ENCODE measurements at places on chromosomes 3 and 15. TPM values are rescaled to one million over a fixed set of nuclear protein-coding genes. Genes with fewer than 3 reads are reported as not detected.
A peak's percentile ranks its signal among the peaks of the same experiment; 100 is the strongest.

- H3K4me1 ChIP-seq: peaks cover 14% of the 10 kb centered on the region
- no peak for DNase-seq
- no peak overlapping the region for H3K27ac ChIP-seq
- H3K27me3 ChIP-seq: peaks cover 6% of the 10 kb centered on the region
- H3K4me3 ChIP-seq: no peak overlapping the region
Observed at GRCh38 chr3:123880998-123881561, 3.1 kb downstream of the MYLK start.

DNA sequence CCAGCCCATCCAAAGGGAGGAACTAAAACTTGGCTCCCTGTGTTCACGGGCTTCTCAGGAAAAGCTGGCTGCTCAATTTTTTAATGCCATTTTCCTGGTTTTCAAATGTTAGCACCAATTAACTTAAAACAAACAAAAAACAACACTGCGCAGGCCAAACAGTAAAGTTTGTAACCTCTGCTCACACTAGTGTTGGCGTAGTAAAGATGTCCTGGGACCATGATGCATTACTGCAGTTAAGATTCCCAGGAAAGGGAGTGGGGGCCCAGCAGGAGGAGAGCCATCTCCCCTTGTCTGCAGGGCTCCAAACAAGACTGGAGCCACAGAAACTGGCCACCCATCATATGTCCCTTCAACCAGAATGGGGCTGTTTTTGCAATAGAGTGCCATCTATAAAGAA, 74.0 kb downstream of the KY start:
- H3K4me1 ChIP-seq: no peaks in the 10 kb centered on the region
- peaks cover 1% of the 10 kb centered on the region for H3K36me3 ChIP-seq
- no peak for DNase-seq
- no peak overlapping the region for H3K4me3 ChIP-seq

DNA sequence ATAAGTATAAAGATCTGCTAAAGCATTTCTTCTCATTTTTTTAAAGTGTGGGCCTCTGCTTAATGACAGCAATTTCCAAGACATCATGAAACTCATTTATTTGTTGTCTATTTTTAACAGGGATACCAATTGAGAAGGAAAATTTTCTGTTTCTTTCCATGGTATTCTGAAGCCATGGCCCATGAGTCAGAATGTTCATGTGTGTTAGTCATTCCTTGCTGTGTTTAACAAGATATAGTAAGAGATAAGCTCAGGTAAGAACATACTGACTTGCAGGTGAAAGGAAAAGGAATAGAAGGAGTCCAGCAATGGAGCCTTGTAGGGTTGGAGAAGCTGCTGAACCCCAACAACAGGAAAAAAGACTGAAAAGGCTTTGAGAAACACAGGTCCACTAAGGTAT, 17.0 kb upstream of the ARID3B start:
- DNase-seq: no peak
- H3K36me3 ChIP-seq: no peaks in the 10 kb centered on the region
- peaks cover 7% of the 10 kb centered on the region for H3K4me1 ChIP-seq
- H3K4me3 ChIP-seq: no peak overlapping the region
- H3K27ac ChIP-seq: no peak overlapping the region

DNA sequence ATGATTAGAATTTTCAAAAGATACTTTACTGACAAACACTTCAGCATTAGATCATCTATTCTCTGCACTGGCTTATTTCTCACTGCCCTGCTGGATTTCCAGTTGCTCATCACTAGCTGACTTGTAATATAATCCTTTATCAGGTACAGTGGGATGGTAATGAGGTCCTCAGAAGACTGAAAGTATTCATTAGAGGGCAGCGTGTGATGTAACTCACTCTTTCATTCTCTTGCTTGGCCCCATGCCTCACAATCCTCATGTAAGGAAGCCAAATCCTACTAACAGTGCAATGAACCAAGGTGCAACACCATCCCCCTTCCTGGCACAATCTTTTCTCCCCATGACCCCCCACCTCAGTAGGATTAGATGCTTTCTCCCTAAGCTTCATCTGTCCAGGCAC, 289.9 kb downstream of the CTNNB1 start:
- no peaks in the 10 kb centered on the region for H3K4me1 ChIP-seq
- DNase-seq: no peak
- no peak overlapping the region for H3K27ac ChIP-seq
- H3K36me3 ChIP-seq: no peaks in the 10 kb centered on the region

- H3K4me3 ChIP-seq: peak overlapping the region; percentile 70
- peaks cover 13% of the 10 kb centered on the region for H3K36me3 ChIP-seq
- peak overlapping the region; percentile 96 for H3K27ac ChIP-seq
- H3K27me3 ChIP-seq: no peaks in the 10 kb centered on the region
Observed at GRCh38 chr3:170355738-170356595, 1.5 kb upstream of the SKIL start.

DNA sequence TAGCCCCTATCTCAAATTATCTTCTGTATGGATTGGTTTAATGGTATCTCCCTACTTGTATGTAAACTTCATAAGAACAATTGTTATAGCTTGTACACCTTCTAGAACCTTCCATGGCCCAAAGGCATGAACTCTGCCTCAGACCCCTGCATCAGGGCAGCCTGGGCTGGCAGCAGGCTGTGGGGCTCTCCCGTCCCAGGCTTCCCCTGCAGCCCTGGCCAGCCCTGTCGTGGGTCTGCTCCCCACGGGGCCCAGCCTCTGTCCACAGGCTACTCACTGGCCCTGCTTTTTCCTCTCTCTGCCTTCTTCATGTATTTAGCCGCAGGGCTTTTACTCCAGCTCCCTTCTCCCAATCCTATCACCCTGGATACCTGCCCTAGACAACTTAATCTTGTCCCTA, 4.4 kb downstream of the SCN5A start:
- no peak overlapping the region for H3K27ac ChIP-seq
- DNase-seq: peak; percentile 53
- H3K36me3 ChIP-seq: no peaks in the 10 kb centered on the region
- peaks cover 2% of the 10 kb centered on the region for H3K4me1 ChIP-seq

DNA sequence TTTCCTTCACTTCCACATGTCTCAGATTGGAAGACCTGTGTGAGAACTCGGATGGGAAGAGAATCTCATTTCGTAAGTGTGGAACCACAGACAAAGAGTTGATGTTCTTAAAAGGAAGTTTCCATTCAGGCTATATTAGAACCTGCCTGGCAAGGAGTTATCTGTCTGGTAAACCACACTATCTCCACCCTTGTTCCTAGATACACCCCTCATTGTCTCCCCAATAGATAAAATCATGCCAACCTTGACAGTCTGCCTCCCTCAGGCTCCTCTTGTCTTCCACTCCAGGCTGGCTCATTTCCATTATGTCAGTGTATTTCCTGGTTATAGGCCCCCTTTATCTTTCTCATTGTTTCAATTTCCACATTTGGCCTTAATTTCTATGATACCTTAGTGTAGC, 89.2 kb downstream of the TMEM108 start:
- peaks cover 2% of the 10 kb centered on the region for H3K27me3 ChIP-seq
- no peak for DNase-seq
- no peak overlapping the region for H3K4me3 ChIP-seq

GRCh38 chr3:142168514-142168913, 19.2 kb upstream of the TFDP2 start:
- H3K36me3 ChIP-seq: peaks cover 33% of the 10 kb centered on the region
- H3K4me3 ChIP-seq: no peak overlapping the region
- H3K27ac ChIP-seq: no peak overlapping the region
- no peak for DNase-seq

DNA sequence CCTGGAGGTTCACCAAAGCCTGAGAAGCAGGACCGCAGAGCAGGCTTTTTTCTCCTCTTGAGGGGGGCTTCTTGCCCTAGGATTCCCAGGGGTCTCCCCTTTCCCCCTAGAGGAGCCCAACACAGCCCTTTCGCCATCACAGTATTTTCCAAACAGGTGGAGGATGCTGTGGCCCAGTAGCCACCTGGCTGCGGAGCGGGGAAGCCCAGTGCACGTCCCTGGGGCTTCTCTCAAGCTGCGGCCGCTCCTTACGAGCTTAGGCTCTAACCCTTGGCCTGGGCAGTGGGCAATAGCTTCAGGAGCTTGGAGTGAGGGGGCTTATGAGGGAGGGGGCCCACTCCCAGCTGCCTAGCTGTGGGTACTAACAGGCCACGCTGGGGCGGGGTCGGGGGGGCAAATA, 11.6 kb upstream of the DLL4 start:
- no peak overlapping the region for H3K27ac ChIP-seq
- H3K27me3 ChIP-seq: no peaks in the 10 kb centered on the region
- H3K4me1 ChIP-seq: no peaks in the 10 kb centered on the region
- no peak overlapping the region for H3K4me3 ChIP-seq
- no peak for DNase-seq

The SNTN gene
- not detected for total RNA-seq

DNA sequence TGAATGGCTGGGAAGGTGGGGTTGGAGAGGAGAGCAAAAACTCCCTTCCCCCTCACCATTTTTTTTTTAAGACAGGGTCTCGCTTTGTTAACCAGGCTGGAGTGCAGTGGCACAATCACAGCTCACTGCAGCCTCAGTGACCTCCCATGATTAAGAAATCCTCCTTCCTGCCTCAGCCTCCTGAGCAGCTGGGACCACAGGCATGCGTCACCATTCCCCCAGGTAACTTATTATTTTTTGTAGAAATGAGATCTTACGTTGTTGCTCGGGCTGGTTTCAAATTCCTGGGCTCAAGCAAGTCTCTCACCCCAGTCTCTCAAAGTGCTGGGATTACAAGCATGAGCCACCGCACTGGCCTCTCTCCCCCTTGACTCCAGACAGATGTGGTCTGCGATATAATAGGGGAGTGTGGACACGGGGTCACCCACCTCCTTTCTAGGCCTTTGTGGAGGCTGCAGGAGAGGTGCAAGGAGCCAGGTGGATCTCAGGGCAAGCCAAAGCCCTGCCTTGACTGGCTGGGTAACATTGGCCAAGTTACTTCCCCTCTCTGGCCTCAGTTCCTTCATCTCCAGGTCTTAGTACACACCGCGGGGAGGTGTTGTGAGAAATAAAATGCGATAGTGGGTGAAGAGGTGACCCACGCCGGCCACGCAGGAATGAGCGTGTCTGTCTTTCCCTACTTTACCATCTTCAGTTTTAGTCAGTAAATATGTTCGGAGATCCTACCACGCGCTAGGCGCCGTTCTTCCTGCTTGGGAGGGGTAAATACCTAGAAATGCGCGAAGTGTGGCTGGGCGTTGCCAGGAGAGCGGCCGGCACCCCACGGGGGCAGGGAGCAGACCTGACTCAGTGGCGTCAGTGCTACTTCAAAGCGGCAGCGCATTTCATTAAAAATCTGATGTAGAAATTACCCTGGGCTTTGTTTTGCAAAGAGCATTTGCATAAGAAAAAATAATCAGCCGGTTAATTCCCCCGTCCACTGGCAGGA, 20.2 kb upstream of the CORO2B start:
- no peak for DNase-seq
- peak overlapping the region; percentile 76 for H3K4me3 ChIP-seq
- no peaks in the 10 kb centered on the region for H3K27me3 ChIP-seq
- peaks cover 28% of the 10 kb centered on the region for H3K4me1 ChIP-seq
- H3K36me3 ChIP-seq: no peaks in the 10 kb centered on the region
- peak overlapping the region; percentile 58 for H3K27ac ChIP-seq

GRCh38 chr3:53255423-53255774, 423 bp downstream of the TKT start:
- peaks cover 59% of the 10 kb centered on the region for H3K4me1 ChIP-seq
- H3K4me3 ChIP-seq: peak overlapping the region; percentile 90
- H3K27me3 ChIP-seq: no peaks in the 10 kb centered on the region
- no peak for DNase-seq

DNA sequence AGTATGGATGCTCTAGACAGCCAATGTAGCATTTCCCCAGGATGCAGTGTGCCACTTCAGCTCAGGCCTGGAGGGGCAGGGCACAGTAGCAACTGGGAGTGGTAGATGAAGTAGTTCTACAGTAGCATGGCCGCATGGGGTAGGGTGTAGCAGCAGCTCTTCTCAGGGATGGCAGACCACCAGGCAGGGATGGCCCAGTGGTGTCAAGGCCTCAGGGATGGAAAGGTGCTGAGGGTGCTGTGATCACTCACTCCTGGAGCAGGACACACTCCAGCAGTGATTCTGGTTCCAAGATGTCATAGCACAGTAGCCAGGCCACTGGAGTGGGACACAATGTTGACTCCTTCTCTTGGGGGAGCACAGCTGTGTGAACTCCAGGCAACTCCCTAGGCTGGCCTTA, 210.9 kb upstream of the LYSMD4 start:
- peak; percentile 75 for DNase-seq
- H3K4me3 ChIP-seq: no peak overlapping the region
- peaks cover 13% of the 10 kb centered on the region for H3K27me3 ChIP-seq
- H3K4me1 ChIP-seq: no peaks in the 10 kb centered on the region

The LSMEM2 gene
- total RNA-seq: not detected

- H3K4me1 ChIP-seq: peaks cover 11% of the 10 kb centered on the region
- no peak overlapping the region for H3K27ac ChIP-seq
- no peaks in the 10 kb centered on the region for H3K27me3 ChIP-seq
Observed at GRCh38 chr3:66661628-66662027, 160.8 kb upstream of the LRIG1 start.

- no peaks in the 10 kb centered on the region for H3K27me3 ChIP-seq
- no peaks in the 10 kb centered on the region for H3K36me3 ChIP-seq
- H3K4me3 ChIP-seq: no peak overlapping the region
- peak overlapping the region; percentile 36 for H3K27ac ChIP-seq
- peaks cover 43% of the 10 kb centered on the region for H3K4me1 ChIP-seq
- DNase-seq: no peak
Observed at GRCh38 chr15:39270934-39271333, 309.9 kb upstream of the THBS1 start.

DNA sequence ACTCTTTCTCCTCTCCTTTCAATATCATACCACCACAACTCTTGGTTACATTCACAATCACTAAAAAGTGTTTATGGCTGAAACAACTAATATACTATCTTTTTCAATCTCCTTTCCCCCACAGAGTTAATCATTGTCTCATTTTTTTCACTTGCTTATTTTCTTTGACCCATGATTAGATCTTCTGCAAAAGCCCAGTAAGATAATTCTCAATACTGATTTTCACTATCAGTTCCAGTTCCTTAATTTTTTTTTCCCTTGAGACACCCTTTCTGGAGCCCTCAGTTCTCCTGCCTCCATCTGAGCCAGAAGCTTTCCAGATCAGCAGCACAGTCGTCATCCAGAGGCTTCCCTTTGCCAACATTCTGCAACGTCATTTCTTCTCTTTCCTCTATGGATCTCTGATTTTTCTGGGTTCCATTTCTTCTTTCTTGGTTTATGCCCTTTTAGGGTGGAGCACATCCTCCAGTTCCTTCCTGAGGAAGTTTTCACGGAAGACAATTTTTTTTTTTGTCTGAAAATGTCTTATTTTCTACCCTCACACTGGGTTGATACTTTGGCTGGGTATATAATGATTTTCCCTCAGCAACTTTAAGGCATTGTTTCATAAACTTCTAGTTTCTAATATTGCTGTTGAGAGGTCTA, 88.7 kb upstream of the C15orf39 start:
- no peaks in the 10 kb centered on the region for H3K27me3 ChIP-seq
- no peak for DNase-seq
- H3K4me3 ChIP-seq: no peak overlapping the region
- H3K27ac ChIP-seq: no peak overlapping the region
- H3K4me1 ChIP-seq: peaks cover 27% of the 10 kb centered on the region
- H3K36me3 ChIP-seq: peaks cover 4% of the 10 kb centered on the region

- no peak for DNase-seq
- peak overlapping the region; percentile 65 for H3K27ac ChIP-seq
- H3K27me3 ChIP-seq: no peaks in the 10 kb centered on the region
- no peak overlapping the region for H3K4me3 ChIP-seq
- peaks cover 45% of the 10 kb centered on the region for H3K4me1 ChIP-seq
Observed at GRCh38 chr3:136955813-136956212, 2.0 kb upstream of the IL20RB start.
